ENCODE measurements at places on chromosomes 2 and 18.

GRCh38 chr2:80091237-80091636 is 213.3 kb downstream of the LRRTM1 start:
- no peak for DNase-seq

DNA sequence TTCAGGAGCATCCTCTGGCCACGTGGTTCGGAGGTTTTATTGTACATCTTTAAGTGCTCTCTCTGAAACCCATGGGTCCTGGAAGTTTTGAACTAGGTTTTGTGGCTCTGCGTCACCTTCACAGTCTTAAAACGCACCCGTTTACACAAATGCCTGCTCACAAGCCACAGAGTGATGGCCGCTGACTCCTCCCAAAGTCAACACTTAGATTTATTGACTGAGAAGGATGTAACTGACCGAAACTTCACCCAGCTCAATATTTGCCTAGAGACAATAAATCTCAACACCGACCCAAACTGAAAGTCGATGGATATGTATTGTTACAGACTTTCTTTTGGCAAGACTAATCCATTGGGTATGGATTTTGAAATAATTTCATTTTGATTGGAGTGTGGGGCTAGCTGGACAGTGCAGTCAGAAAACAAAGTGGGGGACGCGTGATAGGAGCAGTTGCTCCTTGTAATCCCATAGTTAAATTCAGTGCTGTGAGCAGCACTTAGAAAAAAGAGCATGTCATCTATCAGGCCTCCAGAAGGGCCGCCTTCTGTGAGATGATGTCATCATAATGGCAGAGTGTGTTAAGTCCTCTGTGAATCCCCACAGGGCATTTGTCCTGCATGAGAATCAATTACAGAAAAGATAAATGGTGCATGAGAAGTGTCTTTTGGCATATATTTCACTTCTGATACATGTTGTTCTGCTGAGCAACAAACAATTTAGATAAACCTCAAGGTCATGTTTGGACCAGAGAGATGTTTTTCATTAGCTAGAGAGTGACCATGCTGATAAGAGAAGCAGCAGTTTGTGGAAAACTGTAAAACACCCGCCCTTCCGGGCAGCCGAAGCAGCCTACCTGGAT is 183.7 kb downstream of the INO80D start:
- DNase-seq: no peak

- DNase-seq: no peak
These were observed 42.2 kb downstream of the COL3A1 start for GRCh38 chr2:189016311-189016861.

DNA sequence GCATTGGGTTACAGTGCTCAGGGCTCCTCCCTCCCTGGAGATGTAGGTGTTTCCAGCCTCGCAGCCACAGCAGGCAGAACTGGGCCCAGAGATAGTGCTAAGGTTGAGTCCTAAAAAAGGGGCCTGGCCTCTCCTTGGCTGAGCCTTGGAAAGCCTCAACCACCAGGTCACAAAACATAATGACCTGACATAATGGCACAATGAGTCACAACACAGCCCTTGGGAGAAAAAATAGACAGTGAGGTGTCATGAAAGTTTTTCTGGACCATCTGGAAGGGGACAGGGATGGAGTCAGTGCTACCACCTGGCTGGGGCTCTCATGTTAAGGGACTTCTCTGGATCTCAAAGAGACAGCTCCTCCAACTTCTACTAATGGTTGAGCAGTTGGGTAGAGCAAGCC is 92.4 kb upstream of the LCLAT1 start:
- DNase-seq: no peak

DNA sequence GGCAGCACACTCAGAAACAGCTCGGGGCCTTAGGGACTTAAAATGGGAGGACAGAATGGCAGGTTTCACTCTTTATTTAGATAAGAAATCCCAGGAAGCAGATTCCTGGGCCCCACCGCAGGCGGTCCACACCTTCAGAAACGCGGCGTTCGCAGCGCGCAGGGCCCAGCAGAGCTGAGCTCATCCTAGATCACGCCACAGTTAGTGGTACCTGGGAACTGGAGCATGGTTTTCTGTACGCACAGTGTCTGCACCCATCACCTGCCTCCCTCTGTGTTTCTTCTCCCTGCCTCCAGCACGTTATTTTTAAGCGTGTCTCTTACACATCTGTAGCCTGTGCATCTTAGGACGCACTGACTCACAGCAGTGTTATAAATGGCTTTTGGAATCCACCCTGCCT is 242.1 kb downstream of the ALPK2 start:
- DNase-seq: no peak

All from cerebellar cortex (tissue), 1 donor.